ENCODE measurements at places on chromosomes 1 and 21.

GRCh38 chr1:51442616-51443015, 76.5 kb downstream of the EPS15 start:
- DNase-seq, result no peak

- DNase-seq, result no peak
These were observed 9.7 kb downstream of the KIFAP3 start for GRCh38 chr1:170064821-170065220.

DNA sequence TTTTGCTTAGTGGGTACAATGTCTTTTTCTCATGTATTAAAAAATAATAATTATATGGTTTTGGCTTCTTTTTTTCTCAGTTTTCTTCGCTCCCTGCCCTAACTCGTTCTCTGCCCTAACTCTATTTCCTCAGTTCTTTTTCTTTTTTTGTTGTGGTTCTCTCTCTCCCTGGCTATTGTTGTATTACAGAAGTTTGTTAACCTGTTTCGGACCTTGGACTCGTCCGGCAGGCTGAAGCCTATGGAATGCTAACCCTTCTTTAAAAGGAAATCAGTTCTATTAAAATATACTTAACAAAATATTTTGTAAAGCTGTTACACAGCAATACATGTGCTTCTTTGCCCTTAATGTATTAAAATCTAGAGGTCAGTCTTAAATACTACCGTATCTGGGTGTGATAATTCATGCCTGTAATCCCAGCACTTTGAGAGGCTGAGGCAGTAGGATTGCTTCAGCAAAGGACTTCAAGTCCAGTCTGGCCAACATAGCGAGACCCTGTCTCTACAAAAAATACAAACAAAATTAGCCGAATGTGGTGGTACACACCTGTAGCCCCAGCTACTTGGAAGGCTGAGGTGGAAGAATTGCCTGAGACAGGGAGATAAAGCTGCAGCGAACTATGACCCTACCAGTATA, 64.1 kb downstream of the ANGPTL1 start:
- no peak for DNase-seq

- no peak for DNase-seq
These were observed 586.0 kb downstream of the PTBP2 start for GRCh38 chr1:97307568-97307967.

DNA sequence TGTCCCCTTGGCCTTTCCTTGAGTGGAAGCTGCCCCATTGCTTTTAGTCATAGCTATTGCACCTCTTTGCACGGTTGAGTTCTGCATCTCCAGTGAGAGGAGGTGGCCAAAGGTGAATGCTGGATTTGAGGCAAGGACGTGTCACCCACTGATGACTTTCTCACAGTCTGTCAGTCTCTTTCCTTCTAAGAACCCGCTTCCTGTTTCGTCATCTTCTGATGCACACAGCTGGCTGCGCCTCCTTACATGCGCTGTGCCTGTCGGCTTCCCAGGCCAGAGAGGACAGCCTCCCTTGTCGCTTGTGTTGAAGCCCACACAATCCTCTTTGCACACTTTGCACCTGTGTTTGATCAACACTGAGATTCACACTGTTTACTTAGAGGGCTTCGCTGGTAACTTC, 41.8 kb upstream of the PWP2 start:
- DNase-seq, result peak; percentile 60

- DNase-seq, result no peak
These were observed 28.6 kb upstream of the ZFP69B start for GRCh38 chr1:40421431-40422384.

DNA sequence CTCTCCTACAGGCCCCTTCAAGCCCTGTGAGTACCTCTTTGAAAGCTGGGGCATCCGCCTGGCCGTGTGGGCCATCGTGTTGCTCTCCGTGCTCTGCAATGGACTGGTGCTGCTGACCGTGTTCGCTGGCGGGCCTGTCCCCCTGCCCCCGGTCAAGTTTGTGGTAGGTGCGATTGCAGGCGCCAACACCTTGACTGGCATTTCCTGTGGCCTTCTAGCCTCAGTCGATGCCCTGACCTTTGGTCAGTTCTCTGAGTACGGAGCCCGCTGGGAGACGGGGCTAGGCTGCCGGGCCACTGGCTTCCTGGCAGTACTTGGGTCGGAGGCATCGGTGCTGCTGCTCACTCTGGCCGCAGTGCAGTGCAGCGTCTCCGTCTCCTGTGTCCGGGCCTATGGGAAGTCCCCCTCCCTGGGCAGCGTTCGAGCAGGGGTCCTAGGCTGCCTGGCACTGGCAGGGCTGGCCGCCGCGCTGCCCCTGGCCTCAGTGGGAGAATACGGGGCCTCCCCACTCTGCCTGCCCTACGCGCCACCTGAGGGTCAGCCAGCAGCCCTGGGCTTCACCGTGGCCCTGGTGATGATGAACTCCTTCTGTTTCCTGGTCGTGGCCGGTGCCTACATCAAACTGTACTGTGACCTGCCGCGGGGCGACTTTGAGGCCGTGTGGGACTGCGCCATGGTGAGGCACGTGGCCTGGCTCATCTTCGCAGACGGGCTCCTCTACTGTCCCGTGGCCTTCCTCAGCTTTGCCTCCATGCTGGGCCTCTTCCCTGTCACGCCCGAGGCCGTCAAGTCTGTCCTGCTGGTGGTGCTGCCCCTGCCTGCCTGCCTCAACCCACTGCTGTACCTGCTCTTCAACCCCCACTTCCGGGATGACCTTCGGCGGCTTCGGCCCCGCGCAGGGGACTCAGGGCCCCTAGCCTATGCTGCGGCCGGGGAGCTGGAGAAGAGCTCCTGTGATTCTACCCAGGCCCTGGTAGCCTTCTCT, 23.5 kb downstream of the UBE2T start:
- DNase-seq, result no peak

- no peak for DNase-seq
These were observed 119.7 kb downstream of the PPIAL4G start for GRCh38 chr1:148363439-148363810.
